ENCODE measurements at places on chromosomes 1 and 21.

DNA sequence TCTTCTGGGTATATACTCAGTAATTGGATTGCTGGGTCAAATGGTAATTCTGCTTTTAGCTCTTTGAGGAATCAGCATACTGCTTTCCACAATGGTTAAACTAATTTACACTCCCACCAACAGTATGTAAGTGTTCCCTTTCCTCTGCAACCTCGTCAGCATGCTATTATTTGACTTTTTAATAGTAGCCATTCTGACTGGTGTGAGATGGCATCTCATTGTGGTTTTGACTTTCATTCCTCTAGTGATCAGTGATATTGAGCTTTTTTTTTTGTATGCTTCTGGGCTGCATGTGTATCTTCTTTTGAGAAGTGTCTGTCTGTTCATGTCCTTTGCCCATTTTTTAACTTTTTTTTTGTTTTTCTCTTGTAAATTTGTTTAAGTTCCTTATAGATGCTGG lies 279.4 kb downstream of the PTGER3 start:
- no peak for DNase-seq

- no peak for DNase-seq
These were observed 20.9 kb downstream of the ERICH3 start for GRCh38 chr1:74652711-74653139.

GRCh38 chr21:45326891-45327440 lies 39.3 kb upstream of the POFUT2 start:
- DNase-seq, result no peak

GRCh38 chr1:32977546-32978087 lies 13.0 kb upstream of the RNF19B start:
- DNase-seq, result no peak

DNA sequence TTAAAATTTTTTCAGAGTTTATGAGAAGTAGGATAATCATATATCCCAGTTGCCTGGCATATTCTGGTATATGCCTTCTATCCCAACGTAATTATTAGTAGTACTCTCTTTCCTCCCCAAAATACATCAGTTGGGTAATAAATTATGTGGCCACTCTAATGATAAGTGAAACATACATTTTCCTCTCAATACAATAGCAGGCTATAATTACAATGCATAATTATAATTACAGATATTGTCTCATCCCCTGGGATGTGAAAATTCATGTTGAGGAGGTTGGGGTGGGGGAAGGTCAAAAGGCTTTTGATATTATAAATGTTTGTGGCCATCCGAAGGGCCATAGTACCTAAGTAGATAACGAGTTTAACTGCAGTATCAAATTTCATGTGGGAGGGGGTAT lies 277.1 kb downstream of the ST6GALNAC3 start:
- DNase-seq, result no peak

Measured in substantia nigra (tissue), 51 donors.